ENCODE measurements at places on chromosomes 5 and 9. TPM values are rescaled to one million over a fixed set of nuclear protein-coding genes. Genes with fewer than 3 reads are reported as not detected.

NINJ1 gene
- total RNA-seq, result 51.0 TPM

MLLT3 gene
- 0.66 TPM for total RNA-seq

MTMR12 gene
- total RNA-seq, result 24.4 TPM

ADAMTS19 gene
- not detected for total RNA-seq

GABRA6 gene
- not detected for total RNA-seq

NKD2 gene
- 0.32 TPM for total RNA-seq

DNA sequence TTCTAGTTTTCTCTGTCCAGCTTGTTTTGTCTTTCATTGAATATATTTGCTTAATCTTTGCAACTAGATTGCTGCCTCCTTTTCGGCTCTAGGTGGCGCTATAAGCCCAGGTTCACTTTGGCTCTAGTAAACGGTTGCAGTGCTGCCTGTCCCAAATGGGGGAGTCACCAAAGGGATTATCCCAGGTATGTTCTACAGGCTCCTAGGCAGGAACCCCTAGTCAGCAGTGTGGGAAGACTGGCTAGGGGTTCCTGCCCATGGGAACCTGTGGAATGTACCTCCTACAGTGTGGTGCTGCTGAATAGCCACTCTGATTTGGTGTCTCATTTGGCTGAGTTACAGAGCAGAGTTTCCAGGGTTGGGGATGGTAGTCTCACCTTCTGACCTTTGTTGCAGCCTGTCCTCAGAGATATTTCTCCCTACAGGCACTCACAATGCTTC is 85.2 kb downstream of the ARSB start:
- DNase-seq, result peak; percentile 71

DNA sequence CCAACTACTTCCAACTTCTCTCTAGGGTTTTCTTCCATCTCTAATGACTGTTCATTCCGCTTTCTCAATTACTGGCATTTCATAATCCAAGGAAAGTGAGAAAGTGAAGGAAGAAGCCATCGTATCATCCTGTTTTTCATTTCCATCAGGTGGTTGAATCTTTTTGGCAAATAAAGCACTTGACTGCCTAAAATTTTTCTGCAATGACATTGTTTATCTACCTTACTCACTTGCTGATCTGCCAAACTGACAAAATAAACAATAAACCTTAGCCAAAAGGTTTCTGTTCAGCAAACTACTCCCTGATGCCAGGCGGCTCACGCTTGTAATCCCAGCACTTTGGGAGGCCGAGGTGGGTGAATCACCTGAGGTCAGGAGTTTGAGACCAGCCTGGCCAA is 18.4 kb downstream of the FNBP1 start:
- DNase-seq, result peak; percentile 84

DNA sequence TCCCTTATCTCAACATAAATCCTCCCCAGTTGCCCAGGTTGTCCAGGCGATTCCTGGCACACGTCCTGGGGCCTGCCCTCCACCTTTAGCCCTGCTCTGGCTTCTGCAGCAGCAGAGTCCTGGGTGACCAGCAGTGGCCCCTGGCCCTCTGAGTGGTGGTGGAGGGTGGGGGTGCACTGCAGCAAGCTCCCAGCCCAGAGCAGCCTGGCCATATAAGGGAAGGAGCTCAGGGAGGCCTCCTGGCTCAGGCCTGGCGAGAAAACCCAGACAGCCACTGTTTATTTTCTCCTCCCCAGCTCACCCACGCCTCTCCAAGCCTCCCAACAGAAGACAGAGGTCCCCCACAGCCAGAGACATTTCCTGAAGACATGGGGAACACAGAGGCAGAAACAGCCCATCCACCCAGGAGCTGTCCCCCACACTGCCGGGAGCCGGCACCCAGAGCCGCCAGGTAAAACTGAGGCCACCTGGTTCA is 44.7 kb upstream of the IL17B start:
- no peak for DNase-seq

- no peak for DNase-seq
Observed at GRCh38 chr5:17278931-17279330, 61.5 kb downstream of the BASP1 start.

- DNase-seq, result peak; percentile 63
Observed at GRCh38 chr9:34993502-34994259, 4.1 kb downstream of the DNAJB5 start.

DNA sequence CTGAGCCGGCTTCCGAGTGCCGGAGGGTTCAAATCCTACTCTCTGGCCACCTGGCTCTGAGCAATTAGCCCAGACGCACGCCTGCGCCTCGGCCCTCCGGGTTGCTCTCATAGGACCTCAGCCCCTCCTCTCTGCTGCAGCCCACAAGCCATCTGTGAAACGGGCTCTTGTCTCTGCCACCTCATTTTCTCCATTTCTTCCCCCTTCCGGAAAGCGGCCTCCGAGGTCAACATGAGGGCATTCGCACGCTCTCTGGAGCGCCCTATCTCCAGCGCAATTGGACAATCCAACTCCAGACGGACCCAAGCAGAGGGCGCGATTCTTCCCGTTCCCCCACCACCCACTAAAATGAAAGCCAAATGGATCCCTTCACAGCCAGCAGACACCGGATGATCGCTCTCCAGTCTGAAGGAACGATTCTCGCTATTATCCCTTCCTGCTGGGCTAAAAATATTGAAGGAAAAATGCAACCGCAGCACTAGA is 41.5 kb downstream of the VAV2 start:
- no peak for DNase-seq

- no peak for DNase-seq
Observed at GRCh38 chr5:127001621-127002296, 28.6 kb downstream of the MARCHF3 start.

- no peak for DNase-seq
Observed at GRCh38 chr9:93172666-93173364, 11.1 kb upstream of the WNK2 start.

GRCh38 chr5:68529581-68529980 is 314.0 kb downstream of the PIK3R1 start:
- no peak for DNase-seq

DNA sequence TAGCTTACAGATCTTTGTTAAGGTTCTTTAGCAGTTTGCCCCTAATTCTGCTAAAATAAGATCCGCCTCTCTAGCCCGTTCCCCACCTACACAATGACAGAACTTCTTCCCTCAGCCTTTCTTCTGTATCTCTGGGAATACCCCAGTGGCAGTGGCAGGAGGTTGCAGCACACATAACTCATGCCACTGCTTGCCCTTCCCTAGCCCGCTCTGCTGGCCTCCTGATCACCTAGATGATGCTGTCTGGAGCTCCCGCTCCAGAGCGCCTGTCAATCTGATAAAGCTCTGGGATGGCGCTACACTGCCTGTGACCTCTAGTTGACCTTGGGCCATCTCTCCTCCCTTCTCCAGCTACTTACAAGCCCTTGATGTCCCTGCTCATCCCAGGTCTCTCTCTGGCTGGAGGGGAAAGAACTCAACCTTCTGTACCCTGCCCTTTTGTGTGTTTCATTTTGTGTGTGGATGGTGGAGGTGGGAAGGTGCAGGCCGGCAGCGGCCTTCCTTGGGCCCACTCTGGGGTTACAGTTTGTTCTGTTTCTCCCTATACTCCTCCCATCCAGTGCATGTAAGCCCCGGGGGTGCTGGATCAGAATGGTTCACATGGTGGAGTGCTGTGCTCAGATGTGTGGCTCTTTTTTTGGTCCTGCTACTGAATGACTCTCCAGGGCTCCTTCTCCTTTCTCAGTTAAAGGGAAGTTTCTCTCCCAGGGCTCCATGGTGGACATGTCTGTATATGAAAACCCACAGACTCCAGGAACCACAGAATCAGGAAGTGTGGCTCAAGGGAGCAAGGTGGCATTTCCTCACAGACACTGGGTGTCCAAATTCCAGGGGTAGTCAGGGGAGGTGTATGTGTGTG is 29.1 kb downstream of the MTX3 start:
- no peak for DNase-seq

DNA sequence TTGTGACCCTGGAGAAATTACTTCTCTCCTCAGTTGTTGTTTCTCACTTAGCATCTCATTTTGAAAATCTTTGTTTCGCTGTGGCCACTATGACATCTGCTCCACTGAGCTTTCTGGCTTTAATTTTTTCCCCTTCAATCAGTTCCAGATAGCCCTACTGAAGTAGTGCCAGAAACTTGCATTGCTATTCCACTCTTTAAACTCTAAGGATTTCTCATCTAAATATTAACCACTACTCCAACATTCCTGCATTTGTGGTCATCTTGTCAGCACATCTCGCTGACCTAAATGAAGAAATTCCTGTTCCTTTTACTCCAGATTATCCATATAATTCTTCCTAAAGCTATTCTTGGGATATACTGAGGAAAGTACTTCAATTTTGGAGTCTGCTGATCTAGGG is 15.3 kb upstream of the NOL6 start:
- no peak for DNase-seq

DNA sequence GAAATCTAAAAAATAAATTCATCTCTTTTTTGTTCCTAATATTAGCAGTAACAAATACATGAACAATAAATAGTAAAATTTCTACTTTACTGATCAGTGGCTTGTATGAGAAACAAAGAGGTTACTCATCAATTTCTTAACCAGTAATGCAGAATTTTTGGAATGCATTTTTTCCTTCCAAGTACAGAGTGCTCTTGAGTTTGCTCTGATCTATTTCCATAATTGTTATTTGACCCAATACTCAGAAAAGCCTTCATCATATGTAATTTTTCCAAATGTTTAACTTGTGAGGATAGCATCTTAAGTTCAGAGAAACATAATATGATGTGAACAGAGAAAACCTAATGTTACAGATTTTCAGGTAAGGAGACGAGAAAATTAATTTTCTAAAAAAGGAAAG is 47.3 kb downstream of the FBN2 start:
- DNase-seq, result no peak

GRCh38 chr9:107691664-107692063 is 202.1 kb upstream of the KLF4 start:
- DNase-seq, result no peak

GRCh38 chr5:43774881-43775399 is 172.0 kb downstream of the NNT start:
- no peak for DNase-seq

DNA sequence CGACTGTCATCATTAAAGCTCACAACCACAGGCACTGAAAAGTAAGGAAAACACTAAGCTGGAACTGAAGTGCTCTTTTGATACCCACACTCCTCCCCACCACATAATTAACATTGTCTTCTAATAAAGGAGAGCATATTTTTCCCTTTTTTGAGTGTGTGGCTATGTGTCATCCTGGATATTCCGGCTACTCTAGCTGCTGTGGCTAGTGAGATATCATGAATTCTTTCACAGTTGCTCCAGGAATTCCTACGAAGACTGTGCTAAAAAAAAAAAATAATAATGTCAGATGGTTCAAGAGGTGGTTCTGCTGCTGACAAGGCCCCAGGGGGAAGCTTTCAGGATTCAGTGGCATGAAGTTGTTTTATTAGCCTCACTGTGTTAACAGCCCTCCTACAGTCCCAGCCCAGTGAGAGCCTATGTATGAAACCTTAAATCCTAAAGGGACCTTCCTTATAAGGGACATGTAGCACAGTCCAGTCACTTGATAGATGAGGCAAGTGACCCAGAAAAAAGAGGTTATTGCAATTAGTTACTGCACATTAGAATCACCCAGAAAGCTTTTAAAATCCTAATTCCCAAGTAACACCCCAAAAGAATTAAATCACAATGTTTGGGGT is 46.6 kb downstream of the TMEM252 start:
- no peak for DNase-seq

DNA sequence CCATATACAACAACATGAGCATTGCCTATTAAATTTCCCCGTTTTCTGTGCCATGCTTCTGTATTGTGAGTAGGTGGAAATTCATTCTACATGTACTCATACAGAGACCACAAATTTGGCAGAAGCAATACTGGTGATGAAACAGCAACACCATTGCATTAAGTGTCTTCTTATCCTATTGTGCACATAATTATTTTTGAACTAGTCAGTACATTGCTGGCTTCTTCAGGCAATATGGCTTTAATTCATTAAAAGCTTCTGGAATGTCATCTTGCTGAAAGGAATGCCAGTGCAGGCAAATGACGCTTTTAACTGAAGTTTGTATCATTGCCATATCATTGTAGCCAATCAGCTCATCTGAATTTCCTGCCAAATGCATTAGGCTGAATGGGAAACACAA is 82.6 kb downstream of the KIAA1958 start:
- DNase-seq, result peak; percentile 81

Data from MCF 10A (cell line).